ENCODE measurements at places on chromosomes 1 and 21. TPM values are rescaled to one million over a fixed set of nuclear protein-coding genes. Genes with fewer than 3 reads are reported as not detected.

GRCh38 chr1:45686288-45687013 lies at the start of gene GPBP1L1:
GPBP1L1 (minus strand) TSS chr1:45686533; CDS start chr1:45659087, 27,446 bp downstream.
- H3K4me1 ChIP-seq = peaks cover 20% of the 10 kb centered on the region
- H3K4me3 ChIP-seq = peak within 1 kb of the TSS; percentile 92
- peaks cover 6% of the 10 kb centered on the region for H3K36me3 ChIP-seq
- DNase-seq = peak; percentile 97
- H3K27me3 ChIP-seq = no peaks in the 10 kb centered on the region
- peak within 1 kb of the TSS; percentile 99 for H3K27ac ChIP-seq

DNA sequence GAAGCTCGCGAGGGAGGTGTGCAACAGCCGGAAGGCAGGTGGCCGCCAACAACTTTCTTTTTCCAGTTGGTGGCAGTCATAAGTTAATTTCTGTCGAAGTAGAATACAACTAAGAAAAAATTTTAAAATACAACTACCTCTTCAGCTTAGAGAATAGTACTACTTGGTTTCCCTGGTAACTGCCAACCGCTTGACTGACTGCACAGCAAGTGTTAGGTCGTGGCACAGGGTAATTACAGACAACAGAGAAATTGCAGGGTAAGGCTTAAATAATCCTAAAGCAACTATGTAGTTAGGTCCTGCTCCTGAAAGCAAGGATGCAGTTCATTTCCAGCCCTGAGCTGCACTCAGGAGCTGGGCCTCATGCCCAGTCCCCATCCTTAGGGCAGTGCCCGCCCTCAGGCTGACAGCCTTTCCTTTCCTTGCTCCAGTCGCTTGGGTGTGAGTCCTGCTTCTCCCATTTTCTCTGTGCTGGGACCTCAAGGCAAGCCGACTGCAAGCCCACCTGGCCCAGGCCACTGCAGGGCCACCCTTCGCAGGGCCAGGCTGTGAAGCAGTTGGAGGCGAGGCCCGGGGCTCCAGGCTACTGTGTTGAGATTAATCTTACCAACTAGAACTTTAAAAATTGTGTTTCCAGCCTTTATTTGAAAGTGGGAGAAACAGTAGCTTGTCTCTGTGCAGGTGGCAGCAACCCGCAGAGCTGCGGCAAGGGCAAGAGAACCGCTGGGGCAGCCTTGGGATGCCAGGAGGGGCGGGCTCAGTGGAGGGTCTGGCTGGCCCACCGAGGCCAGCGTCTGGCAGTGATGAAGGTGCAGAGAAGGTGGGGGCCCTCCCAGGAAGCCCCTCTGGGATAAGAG lies 148.3 kb downstream of the PCBP3 start:
- H3K36me3 ChIP-seq = no peaks in the 10 kb centered on the region
- no peaks in the 10 kb centered on the region for H3K4me1 ChIP-seq
- H3K27me3 ChIP-seq = no peaks in the 10 kb centered on the region
- no peak overlapping the region for H3K27ac ChIP-seq
- H3K4me3 ChIP-seq = no peak overlapping the region

The C4BPA gene
- not detected for total RNA-seq

GRCh38 chr1:70874818-70875217 lies 172.8 kb downstream of the PTGER3 start:
- no peak overlapping the region for H3K4me3 ChIP-seq
- no peaks in the 10 kb centered on the region for H3K36me3 ChIP-seq
- DNase-seq = no peak

GRCh38 chr1:63635681-63636080 lies 42.5 kb downstream of the PGM1 start:
- H3K4me1 ChIP-seq = peaks cover 33% of the 10 kb centered on the region
- no peak overlapping the region for H3K4me3 ChIP-seq
- no peak overlapping the region for H3K27ac ChIP-seq
- H3K36me3 ChIP-seq = peaks cover 59% of the 10 kb centered on the region
- DNase-seq = no peak

The SPRR2E gene
- not detected for total RNA-seq

DNA sequence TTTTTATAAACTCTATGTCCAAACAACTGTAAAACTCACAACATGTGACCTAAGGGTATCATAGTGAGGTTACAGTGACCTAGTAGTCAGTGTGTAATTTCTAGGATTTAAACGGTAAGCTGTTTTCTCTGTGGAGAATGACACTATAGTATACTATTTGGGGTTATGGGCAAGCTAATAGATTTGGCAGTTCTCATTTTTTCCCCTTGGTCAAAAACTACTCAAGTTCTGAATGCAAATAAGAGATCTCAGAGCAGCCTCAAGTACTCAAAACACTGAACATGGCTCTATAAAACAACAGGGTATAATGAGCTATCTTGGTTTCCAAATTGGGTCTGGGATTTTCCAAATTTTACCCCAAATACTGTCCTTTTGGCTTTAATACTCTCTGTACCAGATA lies 88.5 kb upstream of the HMCN1 start:
- DNase-seq = no peak
- H3K27me3 ChIP-seq = no peaks in the 10 kb centered on the region
- peaks cover 36% of the 10 kb centered on the region for H3K36me3 ChIP-seq
- no peak overlapping the region for H3K4me3 ChIP-seq
- no peak overlapping the region for H3K27ac ChIP-seq

DNA sequence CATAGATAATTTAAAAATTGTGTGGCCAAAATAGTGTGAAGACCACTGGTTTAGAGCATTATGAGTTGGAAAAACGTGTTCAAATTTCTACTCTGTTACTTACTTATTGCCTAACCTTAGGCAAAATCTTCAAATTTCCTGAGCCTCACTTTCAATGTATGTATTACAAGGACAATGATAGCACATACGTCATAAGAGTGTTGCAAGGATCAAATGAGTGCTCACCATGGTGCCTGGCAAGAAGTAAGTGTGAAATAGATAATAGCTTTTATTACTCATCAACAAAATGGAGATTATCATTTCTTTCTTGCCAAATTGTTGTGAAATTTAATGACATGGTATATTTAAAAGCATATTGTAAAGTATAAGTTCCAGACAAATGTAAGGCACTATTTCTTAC lies 57.2 kb downstream of the FH start:
- H3K4me1 ChIP-seq = no peaks in the 10 kb centered on the region
- no peaks in the 10 kb centered on the region for H3K36me3 ChIP-seq
- H3K4me3 ChIP-seq = no peak overlapping the region
- no peak for DNase-seq

- DNase-seq = no peak
- no peaks in the 10 kb centered on the region for H3K27me3 ChIP-seq
- no peak overlapping the region for H3K27ac ChIP-seq
- H3K4me3 ChIP-seq = no peak overlapping the region
- H3K4me1 ChIP-seq = no peaks in the 10 kb centered on the region
Measured at GRCh38 chr21:45858180-45858579, 123.4 kb upstream of the COL6A1 start.

DNA sequence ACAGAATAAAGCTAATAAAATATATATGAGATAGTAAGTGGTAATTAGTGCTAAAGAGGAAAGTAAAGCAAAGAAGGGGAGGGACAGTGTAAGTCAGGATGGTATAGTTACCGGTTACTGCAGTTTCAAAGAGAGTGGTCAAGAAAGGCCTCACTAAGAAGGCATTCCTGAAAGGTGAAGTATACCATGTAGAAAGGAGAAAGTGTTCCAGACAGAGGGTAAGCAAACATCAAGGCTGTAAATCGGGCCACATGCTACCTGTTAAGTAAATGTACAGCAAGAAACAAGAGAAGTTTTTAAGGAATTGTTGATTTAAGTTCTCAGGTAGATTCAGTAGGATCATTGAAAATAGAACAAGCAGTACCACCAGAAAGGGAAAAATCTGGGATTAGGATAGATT lies 9.7 kb downstream of the DESI2 start:
- no peaks in the 10 kb centered on the region for H3K27me3 ChIP-seq
- no peak overlapping the region for H3K4me3 ChIP-seq
- H3K27ac ChIP-seq = no peak overlapping the region

The PGBD5 gene
- not detected for total RNA-seq

GRCh38 chr1:97441966-97442365 lies 478.9 kb downstream of the DPYD start:
- H3K36me3 ChIP-seq = peaks cover 1% of the 10 kb centered on the region
- no peaks in the 10 kb centered on the region for H3K4me1 ChIP-seq
- no peak overlapping the region for H3K27ac ChIP-seq
- no peaks in the 10 kb centered on the region for H3K27me3 ChIP-seq

The FMN2 gene
- not detected for total RNA-seq

- H3K4me1 ChIP-seq = no peaks in the 10 kb centered on the region
- no peaks in the 10 kb centered on the region for H3K27me3 ChIP-seq
- DNase-seq = no peak
- H3K27ac ChIP-seq = no peak overlapping the region
- no peak overlapping the region for H3K4me3 ChIP-seq
Measured at GRCh38 chr1:50699795-50700194, 260.3 kb downstream of the FAF1 start.

GRCh38 chr1:198604975-198605374 lies 33.9 kb upstream of the PTPRC start:
- no peak overlapping the region for H3K4me3 ChIP-seq
- no peak overlapping the region for H3K27ac ChIP-seq
- DNase-seq = no peak
- peaks cover 28% of the 10 kb centered on the region for H3K36me3 ChIP-seq
- H3K27me3 ChIP-seq = no peaks in the 10 kb centered on the region
- H3K4me1 ChIP-seq = peaks cover 49% of the 10 kb centered on the region

DNA sequence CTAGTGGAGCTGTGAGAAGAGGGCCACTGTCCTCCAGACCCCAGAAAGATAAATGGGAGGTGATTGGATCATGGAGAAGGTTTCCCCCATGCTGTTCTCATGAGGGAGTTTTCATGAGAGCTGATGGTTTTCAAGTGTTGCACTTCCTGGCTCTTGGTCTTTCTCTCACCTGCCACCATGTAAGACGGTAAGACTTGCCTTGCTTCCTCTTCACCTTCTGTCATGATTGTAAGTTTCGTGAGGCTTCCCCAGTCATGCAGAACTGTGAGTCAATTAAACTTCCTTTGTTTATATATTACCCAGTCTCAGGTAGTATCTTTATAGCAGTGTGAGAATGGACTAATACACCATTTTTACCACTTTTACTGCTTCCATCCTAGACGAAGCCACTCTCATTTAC lies 27.6 kb downstream of the GPR88 start:
- DNase-seq = no peak
- no peak overlapping the region for H3K27ac ChIP-seq
- peaks cover 1% of the 10 kb centered on the region for H3K36me3 ChIP-seq
- peaks cover 2% of the 10 kb centered on the region for H3K4me1 ChIP-seq
- no peak overlapping the region for H3K4me3 ChIP-seq

- peaks cover 18% of the 10 kb centered on the region for H3K27me3 ChIP-seq
- H3K36me3 ChIP-seq = no peaks in the 10 kb centered on the region
- H3K27ac ChIP-seq = no peak overlapping the region
- no peak overlapping the region for H3K4me3 ChIP-seq
Measured at GRCh38 chr1:36707221-36707620, 224.5 kb upstream of the CSF3R start.

DNA sequence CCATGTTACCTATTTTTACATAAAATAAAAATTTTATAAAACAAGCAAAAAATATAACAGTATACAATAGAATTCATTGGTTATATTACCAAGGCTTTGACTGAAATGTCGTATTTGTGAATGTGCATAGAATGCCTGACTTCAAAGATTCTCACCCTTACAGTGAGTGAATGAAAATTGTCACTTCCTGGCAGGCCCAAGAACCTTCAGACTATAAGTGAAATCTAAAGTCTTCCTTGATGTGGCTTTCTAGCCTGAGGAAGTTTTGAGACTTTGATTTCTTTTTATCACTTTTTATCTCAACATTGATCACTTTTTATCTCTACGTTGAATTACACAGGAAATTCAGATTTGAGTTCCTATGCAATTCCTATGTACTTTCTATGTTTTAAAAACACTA lies 104.7 kb upstream of the KIAA0040 start:
- H3K27ac ChIP-seq = no peak overlapping the region
- DNase-seq = no peak
- no peak overlapping the region for H3K4me3 ChIP-seq
- no peaks in the 10 kb centered on the region for H3K36me3 ChIP-seq
- H3K4me1 ChIP-seq = peaks cover 16% of the 10 kb centered on the region

The SYT6 gene
- not detected for total RNA-seq

- H3K27ac ChIP-seq = no peak overlapping the region
- no peak overlapping the region for H3K4me3 ChIP-seq
- DNase-seq = no peak
- H3K27me3 ChIP-seq = peaks cover 30% of the 10 kb centered on the region
- H3K36me3 ChIP-seq = no peaks in the 10 kb centered on the region
Measured at GRCh38 chr1:229842302-229843255, 216.5 kb downstream of the URB2 start.

The WDR64 gene
- 0.99 TPM for total RNA-seq

The KCNQ4 gene
- 1.2 TPM for total RNA-seq

The LAMC1 gene
- total RNA-seq = 0.17 TPM

The FCRLB gene
- 0.97 TPM for total RNA-seq

DNA sequence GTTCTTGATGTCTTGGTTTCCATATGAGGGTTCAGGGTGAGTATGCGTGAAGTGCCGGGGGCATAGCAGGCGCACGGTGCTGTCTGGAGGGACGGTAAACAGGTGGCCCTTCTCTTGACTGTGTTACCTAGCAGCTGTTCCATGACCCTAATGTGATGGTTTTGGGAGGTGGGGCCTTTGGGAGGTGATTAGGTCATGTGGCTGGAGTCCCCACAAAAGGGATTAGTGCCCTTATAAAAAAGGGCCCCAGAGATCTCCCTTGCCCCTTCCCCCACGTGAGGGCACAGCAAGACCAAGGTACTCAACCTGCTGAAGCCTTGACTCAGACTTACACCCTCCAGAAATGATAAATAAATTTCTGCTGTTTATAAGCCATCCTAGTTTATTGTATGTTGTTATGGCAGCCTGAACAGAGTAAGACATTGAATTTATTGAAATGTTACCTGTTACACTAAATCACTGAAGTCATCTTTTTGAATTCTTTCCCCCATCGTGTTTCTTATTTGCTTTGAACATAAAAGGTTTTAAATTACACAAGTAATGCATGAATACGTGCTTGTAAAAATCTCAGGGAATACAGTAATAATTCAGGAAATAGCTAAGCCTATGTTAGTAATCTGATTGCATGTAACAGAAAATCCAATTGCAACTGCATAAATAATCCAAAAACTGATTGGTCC lies 15.6 kb downstream of the TRAPPC10 start:
- DNase-seq = no peak
- no peaks in the 10 kb centered on the region for H3K27me3 ChIP-seq
- H3K36me3 ChIP-seq = peaks cover 21% of the 10 kb centered on the region

The UTS2 gene
- total RNA-seq = 2.0 TPM

GRCh38 chr1:116278541-116278866 lies 94.5 kb upstream of the ATP1A1 start:
- no peak overlapping the region for H3K27ac ChIP-seq
- H3K36me3 ChIP-seq = no peaks in the 10 kb centered on the region
- DNase-seq = no peak
- H3K4me1 ChIP-seq = no peaks in the 10 kb centered on the region
- no peak overlapping the region for H3K4me3 ChIP-seq

DNA sequence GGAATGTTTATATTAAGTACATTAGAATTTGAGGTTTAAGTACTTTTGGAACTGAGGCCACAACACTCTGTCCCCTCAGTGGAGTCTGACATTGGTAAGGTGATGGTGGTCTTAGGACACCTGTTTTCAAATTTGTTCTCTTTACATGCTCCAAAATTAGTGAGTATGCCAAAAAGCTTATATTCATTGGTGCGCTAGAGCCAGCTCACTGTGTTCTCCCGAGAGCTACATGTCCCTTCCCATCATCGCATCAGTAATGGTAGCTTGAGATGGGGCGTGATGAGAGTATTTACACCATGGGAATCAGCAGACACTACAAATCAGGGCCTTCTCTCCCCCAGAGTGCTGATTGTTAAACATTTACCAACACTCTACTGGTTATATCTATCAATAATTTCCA lies 19.5 kb downstream of the ETS2 start:
- H3K4me1 ChIP-seq = no peaks in the 10 kb centered on the region
- H3K4me3 ChIP-seq = no peak overlapping the region
- no peak overlapping the region for H3K27ac ChIP-seq
- peaks cover 3% of the 10 kb centered on the region for H3K27me3 ChIP-seq
- DNase-seq = no peak
